ENCODE measurements at places on chromosomes 11 and 22. TPM values are rescaled to one million over a fixed set of nuclear protein-coding genes. Genes with fewer than 3 reads are reported as not detected.

DNA sequence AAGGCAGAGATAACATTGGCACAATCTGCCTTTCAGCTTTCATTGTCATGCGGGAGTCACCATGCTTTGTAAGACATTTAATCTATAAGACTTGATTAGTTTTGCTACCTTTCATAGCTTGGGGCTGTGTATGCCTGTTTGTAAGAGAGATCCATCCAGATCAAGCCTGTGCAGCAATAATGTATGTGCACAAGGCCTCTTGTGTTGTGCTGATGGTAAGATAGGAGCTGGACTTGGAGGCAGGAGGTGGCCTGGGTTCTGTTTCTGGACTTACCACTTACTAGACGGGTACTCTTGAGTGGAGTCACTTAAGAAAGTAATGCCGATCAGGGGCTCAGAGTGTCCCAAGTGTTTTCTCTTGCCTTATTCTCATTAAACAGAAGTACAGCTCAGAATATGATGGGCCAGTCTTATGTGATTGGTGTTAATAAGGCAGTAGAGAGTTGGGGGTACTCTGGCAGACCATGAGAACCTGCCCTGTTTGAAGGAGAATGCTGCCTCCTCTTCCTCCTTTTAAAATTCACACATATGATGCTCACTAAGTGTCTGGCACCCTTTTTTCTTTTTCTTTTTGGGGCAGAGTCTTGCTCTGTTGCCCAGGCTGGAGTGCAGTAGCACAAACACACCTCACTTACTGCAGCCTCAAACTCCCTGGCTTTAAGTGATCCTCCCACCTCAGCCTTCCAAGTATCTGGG lies 30.9 kb downstream of the PTPRJ start:
- H3K27me3 ChIP-seq, result no peaks in the 10 kb centered on the region
- H3K4me1 ChIP-seq, result peaks cover 11% of the 10 kb centered on the region
- no peak for DNase-seq
- no peaks in the 10 kb centered on the region for H3K36me3 ChIP-seq
- no peak overlapping the region for H3K27ac ChIP-seq

DNA sequence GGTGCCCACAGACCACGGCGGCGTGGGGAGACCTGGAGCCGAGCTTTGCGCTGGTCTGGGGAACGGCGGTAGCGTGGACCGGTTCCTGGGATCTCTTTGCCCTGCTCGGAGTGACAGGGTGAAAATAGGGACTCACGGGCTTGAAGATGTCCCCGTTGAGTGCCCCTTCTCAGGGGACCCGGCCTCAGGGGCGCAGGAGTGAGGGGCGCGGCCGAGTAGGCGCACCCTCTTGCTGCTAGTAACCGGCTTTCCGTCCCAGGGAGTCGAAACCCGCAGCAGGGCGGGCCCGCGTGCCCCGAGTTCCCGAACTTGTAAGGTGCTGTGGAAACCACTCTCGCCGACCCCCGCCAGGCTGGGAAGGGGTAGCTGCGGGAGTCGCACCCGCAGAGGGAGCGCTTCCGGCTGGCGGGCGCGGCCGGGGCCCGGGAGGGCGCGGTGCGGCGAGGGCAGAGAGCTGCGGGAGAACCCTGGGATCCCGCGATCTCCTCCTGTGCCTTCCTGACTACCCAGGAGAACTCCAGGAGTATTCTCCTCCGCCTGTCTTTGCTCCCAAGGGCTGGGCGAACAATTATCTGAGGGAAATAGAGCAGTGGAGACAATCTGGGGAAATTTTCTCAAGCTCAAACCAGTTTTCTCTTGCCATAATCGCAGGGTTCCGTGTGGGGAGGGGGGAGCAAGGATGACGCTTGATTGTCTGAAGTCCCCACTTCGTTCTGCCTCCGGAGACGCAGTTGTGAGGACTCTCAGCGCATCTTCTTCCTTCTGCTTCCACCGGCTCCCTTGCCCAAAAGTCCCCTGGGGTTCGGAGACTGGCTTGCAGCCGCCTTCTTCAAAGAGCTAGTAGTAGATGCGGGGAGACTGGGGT lies 666 bp downstream of the NELL1 start:
- peaks cover 19% of the 10 kb centered on the region for H3K4me1 ChIP-seq
- no peaks in the 10 kb centered on the region for H3K27me3 ChIP-seq
- no peak overlapping the region for H3K4me3 ChIP-seq
- no peak overlapping the region for H3K27ac ChIP-seq
- no peak for DNase-seq

- DNase-seq, result no peak
- no peaks in the 10 kb centered on the region for H3K27me3 ChIP-seq
- no peaks in the 10 kb centered on the region for H3K36me3 ChIP-seq
- H3K4me1 ChIP-seq, result peaks cover 12% of the 10 kb centered on the region
These were observed 87.1 kb upstream of the RAG2 start for GRCh38 chr11:36684840-36685801.

The PHETA2 gene
- 9.2 TPM for total RNA-seq

The DNAJB13 gene
- not detected for total RNA-seq

Measured in body of pancreas (tissue), 4 donors.